ENCODE measurements at places on chromosomes 7 and 10. TPM values are rescaled to one million over a fixed set of nuclear protein-coding genes. Genes with fewer than 3 reads are reported as not detected.

- no peak for DNase-seq
These were observed 155.0 kb downstream of the RTKN2 start for GRCh38 chr10:62113680-62114079.

DNA sequence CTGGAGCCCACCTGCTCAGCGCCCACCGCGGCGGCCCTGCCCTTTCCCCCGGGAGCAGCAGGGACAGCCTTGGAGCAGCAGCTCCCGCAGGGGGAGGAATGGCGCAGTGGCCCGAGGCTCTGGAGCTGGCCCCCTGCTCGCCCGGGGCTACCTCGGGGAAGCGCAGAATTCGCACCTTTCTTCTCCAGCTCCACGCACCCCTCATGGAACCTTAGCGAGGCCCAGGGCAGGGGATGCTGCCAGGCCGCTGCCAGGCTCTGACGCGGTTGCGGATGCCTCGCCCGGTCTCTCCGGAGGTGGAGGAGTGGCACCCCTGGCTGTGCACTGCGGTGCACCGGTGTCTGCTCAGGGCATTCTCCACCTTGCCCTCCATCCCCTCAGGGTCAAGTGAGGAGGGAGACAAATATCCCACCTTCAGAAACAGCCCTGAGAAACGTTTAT, 84.9 kb upstream of the MKI67 start:
- DNase-seq, result no peak

- no peak for DNase-seq
These were observed 55.2 kb downstream of the TSPAN12 start for GRCh38 chr7:120802751-120803150.

DNA sequence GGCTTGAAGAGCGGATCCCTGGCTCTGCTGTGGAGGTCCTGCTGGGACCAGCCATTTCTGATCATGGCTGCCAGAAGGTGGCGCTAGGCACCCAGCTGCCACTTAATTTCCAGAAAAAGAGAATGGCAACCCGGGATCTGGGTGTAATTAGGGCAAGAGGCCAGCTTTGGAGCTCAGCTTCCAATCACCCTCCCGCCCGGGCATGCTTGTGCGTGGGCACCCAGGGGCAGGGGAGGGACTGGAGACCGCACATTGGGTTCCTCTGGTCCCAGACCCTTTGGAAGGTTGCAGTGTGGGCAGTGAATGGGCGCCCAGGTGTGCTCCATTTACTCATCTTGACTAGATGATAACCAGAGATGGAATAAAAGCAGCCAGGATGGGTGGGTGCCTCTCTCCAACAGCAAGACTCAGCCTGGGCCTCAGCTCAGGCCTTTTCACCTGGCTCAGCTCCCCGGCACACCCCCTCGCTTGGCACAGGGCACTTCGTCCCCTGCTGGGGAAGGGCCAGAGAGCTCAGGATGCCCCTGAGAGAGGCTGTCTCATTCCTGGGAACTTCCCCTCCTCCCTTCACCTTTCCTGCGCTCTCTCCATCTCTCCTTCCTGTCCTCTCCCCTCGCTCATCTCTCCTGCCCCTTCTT, 14.7 kb downstream of the FAM241B start:
- DNase-seq, result peak; percentile 37

DNA sequence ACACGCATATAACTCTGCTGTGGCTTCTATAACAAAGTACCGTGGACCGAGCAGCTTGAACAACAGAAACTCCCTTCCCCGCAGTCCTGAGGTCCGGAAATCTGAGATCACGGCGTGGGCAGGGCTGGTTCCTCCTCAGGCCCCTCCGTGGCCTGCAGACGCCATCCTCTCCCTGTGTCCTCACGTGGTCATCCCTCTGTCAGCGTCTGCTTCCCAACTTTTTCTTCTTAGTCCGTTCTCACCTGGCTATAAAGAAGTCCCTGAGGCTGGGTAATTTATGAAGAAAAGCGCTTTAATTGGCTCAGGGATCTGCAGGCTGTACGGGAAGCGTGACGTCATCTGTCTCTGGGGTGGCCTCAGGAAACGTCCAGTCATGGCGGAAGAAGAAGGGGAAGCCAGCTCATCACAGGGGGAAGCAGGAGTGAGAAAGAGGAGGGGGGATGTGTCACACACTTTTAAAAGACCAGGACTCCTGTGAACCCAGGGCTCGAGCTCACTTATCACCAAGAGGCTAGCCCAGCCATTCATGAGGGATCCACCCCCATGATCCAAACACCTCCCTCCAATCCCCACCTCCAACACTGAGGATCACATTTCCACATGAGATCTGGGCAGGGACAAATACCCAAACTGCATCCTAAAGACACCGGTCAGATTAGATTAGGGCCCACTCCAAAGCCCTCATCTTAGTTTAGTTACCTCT, 91.2 kb upstream of the INSIG1 start:
- peak; percentile 30 for DNase-seq

DNA sequence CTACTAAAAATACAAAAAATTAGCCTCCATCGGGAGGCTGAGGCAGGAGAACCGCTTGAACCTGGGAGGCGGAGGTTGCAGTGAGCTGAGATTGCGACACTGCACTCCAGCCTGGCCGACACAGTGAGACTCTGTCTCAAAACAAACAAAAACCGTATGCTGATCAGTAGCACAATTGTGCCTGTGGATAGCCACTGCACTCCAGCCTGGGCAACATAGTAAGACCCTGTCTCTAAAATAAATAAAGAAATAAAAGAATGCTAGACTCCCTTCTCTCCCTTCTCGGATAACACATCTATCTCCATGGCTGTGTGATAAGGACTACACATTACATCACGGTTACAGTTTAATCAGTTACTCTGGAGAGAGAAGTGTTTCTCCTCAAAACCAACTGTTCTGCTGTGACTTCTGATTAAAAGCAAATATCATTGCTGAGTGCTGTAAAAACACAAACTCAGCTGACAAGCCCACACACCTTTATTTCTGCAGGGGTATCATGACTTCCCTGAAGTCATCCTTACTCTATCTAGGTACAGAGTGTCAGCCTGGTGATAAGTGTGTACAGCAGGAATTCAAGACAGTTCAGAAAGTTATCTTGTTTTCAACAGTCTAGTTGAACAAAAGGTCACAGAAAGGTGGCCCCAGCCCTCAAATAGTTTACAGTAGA, 5.3 kb upstream of the ARHGAP19 start:
- DNase-seq, result peak; percentile 93

TMEM176A gene
- 300 TPM for polyA plus RNA-seq

LLCFC1 gene
- 6.6 TPM for polyA plus RNA-seq

PRSS37 gene
- polyA plus RNA-seq, result 0.34 TPM

GRM8 gene
- polyA plus RNA-seq, result 0.04 TPM

UCMA gene
- not detected for polyA plus RNA-seq

Measured in large intestine (tissue), 12 donors.